ENCODE measurements at places on chromosomes 2 and 18.

DNA sequence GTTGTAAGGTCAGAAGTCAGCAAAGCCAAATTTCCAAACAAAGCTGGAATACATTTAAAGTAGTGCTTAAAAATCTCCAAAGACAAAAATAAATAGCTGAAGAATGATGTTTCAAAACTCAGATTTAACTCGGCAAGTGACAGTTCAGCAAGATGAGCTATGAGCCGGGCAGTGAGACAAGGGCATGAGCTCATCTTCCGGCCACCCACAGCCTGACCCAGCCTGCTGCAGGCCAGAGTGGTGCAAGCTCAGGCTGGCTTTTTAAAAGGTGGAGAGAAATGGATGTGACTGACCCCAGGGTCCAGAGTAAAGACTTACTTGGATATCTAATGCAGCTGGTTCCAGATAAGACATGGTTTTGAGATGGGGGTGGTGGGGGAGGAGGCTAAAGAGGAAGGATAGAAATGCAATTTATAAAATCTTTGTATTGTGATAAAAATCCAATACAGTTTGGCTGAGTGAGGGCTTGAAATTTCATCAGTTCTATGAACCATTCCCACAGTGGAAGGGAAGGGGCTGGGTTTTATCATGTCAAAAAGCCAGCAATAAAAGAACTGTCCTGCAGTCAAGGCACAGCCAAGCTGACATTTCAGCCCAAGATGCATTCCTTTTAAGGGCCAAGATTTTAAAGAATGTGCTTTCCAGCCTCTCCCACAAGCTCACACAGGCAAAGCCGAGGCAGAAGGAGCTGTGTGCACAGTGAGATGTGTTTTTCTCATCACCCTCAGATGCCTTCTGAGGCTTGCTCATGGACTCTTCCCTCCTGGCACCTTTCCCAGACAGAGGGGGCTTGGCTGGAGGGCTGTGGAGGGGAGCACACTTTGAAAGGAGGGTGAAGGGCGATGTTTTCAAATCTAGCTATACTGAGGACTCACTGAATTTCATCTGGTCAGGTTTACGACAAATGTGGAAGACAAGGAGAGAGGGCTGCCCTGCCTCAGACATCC, 97.9 kb upstream of the KLHL29 start:
- DNase-seq: no peak

- no peak for DNase-seq
These were observed 105.3 kb downstream of the GLI2 start for GRCh38 chr2:120840795-120841487.

- no peak for DNase-seq
These were observed 118.3 kb downstream of the FMNL2 start for GRCh38 chr2:152453129-152453911.

GRCh38 chr2:16123856-16124780, 183.8 kb downstream of the MYCN start:
- DNase-seq: no peak

GRCh38 chr2:31762085-31762484, 181.3 kb upstream of the SRD5A2 start:
- no peak for DNase-seq

DNA sequence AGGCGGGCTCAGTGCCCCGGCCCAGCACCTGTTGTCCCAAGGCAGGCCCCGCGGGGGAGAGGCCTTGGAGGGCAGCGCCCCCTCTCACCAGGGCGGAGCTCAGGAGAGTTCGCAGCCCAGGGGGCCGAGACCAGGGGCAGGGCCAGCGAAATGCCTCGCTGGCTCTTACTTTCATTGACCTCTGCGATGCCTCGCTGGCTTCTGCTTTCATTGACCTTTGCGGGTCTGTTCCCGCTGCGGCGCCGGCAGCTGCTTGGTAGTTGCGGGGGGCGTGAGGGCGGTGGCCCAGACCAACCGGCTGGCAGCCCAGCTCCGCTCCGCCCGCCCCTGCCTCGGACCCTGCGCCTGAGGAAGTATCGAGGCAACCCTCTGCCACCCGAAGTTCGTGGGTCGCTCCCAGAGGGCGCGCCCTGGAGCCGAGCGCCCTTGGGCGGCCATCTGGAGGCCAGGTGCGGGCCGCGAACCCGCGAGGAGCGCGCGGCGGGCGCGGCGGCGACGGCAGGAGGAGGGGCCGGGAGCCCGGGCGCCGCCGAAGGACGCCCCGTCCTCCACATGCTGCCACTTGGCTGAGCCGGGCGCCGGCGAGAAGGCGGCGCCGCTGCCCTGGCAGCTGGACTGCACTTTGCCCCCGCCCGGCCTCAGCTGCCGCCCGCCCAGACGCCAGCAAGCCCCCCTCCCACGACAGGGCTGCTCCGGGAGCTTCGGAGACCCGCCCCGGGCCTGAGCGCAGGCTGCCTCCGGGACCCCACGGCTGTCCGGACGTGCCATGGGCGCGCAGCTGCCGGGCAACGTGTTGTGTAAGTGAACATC, 118.0 kb upstream of the MSTN start:
- no peak for DNase-seq

- no peak for DNase-seq
These were observed 11.7 kb downstream of the WDR7 start for GRCh38 chr18:56662902-56663301.

- no peak for DNase-seq
These were observed 1.4 kb upstream of the FAM168B start for GRCh38 chr2:131094463-131095281.

GRCh38 chr2:157363612-157364101, 38.0 kb upstream of the ERMN start:
- DNase-seq: no peak

DNA sequence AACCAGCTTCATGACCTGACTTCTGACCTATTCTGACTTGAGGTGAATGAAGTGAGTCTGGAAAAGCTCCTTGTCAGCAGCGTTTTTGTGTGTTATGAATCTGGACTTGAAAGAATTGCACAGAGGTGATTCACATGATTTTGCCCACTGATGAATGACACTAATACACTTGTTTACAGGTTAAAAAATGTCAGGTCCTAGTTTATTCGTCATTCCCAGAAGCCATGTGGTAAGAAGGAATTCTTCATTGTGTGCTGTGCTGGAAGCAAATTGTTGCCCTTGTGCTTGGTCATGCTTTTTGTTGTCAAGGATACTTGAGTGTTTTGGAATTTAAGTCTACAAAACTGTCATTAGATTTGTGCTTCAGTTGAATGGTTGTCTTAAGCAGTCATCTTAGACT, 15.5 kb downstream of the SEC11C start:
- no peak for DNase-seq

- DNase-seq: no peak
These were observed 25.2 kb upstream of the TLK1 start for GRCh38 chr2:171185941-171186340.
